ENCODE measurements at places on chromosomes 7 and 10.
A peak's percentile ranks its signal among the peaks of the same experiment; 100 is the strongest.

DNA sequence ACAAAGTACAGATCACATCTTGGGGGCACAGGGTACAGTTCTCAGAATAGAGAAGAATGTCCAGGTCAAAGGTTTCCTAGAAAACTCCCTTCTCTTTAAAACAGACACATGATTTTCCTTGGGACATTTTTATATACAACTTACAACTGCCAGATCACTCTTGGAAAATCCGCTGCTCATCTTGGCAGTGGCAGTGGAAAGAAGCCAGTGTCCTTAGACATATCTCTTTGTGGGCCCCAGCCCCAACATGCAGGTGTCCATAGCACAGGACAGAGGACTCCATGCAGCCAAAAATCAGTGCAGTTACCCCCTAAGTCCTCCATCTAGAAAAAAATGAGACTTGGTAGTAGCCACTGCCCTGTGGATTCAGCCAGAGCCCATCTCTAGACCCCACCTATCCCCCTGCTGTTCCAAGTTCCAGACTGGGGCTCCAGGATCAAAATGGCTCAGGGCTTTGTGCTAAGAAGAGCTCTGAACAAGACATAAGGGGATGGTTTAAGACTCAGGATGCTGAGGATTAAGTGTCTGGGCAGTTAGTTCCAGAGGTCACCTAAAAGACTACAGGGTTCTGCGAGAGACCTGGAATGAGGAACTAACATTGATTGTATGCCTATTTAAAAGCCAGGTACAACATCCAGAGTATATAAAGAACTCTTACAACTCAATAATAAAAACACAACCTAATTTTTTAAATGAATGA lies 34.4 kb downstream of the HIPK2 start:
- no peak for DNase-seq

- DNase-seq = no peak
These were observed 520 bp downstream of the MOSPD3 start for GRCh38 chr7:100612730-100613390.

GRCh38 chr10:122421742-122422141 lies 32.7 kb upstream of the ARMS2 start:
- DNase-seq = no peak

GRCh38 chr10:3527869-3528268 lies 257.1 kb downstream of the KLF6 start:
- peak; percentile 57 for DNase-seq

DNA sequence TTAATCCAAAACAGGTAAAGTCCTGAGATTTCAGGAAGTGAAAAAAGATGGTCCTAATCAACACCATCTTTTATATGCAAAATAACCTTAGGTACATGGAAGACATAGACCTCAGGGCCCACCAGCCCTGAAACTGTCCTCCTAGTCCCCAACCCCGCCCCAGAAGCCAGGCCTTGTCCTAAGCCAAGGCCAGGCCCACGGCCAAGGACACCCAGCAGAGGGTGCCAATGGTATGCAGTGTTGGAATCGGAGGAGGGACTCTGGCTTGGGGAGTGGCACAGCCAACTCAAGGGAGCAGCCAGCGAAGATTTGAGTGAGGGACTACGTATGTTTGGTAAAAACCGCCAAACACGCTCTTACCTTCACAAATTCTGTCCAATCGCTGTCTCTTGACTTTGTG lies 96.7 kb downstream of the ZRANB1 start:
- DNase-seq = no peak
